ENCODE measurements at places on chromosomes 6 and 20.

DNA sequence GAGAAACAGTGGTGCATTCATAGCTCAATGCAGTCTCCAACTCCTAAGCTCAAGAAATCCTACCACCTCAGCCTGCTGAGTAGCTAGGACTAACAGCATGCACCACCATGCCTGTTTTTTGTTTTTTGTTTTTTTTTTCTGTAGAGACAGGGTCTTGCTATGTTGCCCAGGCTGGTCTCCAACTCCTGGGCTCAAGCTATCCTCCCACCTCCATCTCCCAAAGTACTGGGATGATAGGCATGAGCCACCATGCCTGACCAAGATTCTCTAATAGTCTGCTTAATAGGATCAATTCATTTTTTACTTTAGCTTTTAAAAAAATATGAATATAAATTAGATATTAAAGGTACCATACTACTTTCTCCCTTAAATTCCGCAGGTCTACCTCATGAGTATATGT lies 152.3 kb upstream of the BEND3 start:
- DNase-seq, result no peak

DNA sequence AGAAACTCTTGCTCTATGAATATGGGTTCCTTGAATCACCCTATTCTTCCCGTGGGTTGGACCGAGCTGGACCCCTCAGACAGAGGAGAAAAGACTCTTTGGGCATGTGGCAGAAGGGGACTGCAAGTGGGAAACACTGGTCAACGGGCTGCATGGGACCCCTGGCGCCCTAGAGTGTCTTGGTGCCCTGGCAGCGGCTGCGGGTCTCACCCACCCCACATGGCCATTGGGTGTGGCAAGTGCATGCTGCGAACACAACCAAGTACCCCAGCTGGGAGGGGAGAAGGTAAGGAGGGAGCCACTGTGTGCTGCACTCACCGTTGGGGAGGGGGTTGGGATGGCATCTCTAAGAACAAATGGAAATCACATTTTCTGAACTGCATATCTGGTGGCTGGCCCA lies 438.8 kb upstream of the EYS start:
- DNase-seq, result no peak

GRCh38 chr20:14556206-14556605 lies 218.8 kb upstream of the FLRT3 start:
- DNase-seq, result no peak

GRCh38 chr6:143539106-143539505 lies 27.6 kb upstream of the FUCA2 start:
- DNase-seq, result peak; percentile 61

DNA sequence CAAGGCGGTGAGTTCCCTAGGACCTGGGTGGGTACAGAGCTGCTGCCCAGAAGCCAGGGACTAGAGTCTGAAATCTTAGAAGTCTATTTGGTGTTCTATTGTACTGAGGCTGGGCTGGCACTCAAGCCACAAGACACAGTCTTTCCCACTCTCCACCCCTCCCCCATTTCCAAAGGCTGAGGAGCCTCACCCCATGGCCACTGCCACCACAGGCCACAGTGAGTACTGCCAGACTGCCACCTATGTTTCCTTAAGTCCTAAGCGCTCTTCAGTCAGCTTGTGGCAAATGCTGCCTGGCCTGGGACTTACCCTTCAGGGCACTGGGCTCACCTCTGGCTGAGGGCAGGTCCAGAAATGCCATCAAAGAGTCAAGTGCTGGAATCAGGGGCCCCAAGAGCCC lies 469.3 kb downstream of the HAO1 start:
- DNase-seq, result no peak

DNA sequence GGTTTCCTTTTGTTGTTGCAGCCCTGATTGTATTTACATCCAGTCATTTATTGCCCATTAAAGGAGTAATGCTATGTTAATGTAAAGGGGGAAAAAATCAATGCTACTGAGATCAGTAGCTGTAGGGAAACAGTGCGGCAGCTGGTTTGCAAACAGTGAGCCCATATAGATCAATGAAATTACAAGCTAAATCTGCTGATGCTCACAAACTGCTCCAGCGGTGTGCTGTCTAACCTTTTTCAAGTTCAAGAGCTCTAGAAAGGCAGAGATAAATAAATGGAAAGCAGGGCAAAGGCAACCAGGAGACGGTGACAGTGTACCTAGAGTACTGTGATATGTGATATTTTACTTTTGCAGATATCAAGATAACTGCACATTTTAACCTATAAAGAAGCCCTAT lies 449.0 kb upstream of the MMS22L start:
- DNase-seq, result no peak

GRCh38 chr6:22884456-22884855 lies 315.1 kb downstream of the HDGFL1 start:
- DNase-seq, result no peak

- no peak for DNase-seq
Observed at GRCh38 chr6:45626087-45626891, 248.6 kb upstream of the SUPT3H start.

- DNase-seq, result no peak
Observed at GRCh38 chr20:36925234-36925633, 26.3 kb downstream of the SAMHD1 start.

GRCh38 chr6:167762259-167762962 lies 64.3 kb upstream of the AFDN start:
- no peak for DNase-seq

GRCh38 chr6:117619178-117619577 lies 16.9 kb upstream of the GOPC start:
- no peak for DNase-seq

- DNase-seq, result no peak
Observed at GRCh38 chr6:55276745-55277530, 50.3 kb upstream of the GFRAL start.

- DNase-seq, result no peak
Observed at GRCh38 chr6:143612186-143612585, 65.6 kb upstream of the PHACTR2 start.

- no peak for DNase-seq
Observed at GRCh38 chr6:49072146-49072545, 390.9 kb downstream of the MMUT start.

DNA sequence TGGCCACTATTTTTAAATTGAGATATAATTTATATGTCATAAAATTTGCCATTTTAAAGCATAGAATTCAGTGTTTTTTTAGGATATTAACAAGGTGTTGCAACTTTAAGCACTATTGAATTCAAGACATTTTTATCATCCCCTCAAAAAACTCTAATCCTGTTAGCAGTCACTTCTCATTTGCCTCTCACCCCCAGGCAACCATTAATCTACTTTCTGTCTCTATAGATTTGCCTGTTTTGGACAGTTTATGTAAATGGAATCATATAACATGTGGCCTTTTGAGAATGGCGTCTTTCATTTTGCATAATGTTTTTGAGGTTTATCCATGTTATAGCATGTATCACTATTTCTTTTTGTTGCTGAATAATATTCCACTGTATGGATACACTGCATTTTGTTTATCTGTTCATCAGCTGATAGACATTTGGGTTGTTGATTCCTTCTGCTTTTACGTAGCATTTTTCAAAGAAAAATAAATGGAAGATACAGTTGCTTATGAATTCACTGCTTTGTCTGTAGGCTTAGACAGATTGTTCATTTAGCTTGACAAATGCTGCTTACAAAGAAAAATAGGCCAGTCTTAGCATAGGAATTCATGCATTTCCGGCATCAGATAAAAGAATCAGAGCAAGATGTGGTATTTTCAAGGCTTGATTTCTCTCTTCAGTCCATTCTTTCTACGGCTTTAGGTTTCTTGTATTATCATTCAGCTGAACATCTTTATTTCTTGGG lies 52.9 kb downstream of the STK4 start:
- no peak for DNase-seq

- DNase-seq, result no peak
Observed at GRCh38 chr20:33303595-33303994, 20.6 kb downstream of the BPIFB1 start.

- no peak for DNase-seq
Observed at GRCh38 chr6:33413241-33414120, 2.7 kb downstream of the PHF1 start.

- DNase-seq, result no peak
Observed at GRCh38 chr6:87364602-87365252, 20.1 kb downstream of the C6orf163 start.

- no peak for DNase-seq
Observed at GRCh38 chr6:41781366-41781730, 766 bp downstream of the PRICKLE4 start.

DNA sequence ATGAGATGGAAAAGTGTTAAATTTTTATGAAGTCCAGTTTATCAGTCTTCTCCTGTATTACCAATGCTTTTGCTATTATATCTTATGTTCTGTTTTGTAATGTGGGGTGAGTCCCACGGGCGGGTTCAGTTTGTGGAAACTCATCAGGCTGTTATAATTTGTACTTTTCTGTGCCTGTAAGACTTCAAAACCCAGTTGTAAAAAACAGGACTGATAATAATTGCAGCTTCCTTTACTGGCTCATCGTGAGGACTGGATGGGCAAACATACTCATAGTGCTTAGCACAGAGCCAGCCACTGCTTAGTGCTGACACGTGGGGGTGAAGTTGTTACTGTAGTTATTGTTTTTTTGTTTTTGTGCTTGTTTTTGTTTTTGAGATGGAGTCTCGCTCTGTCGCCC lies 45.6 kb downstream of the TGM2 start:
- no peak for DNase-seq

DNA sequence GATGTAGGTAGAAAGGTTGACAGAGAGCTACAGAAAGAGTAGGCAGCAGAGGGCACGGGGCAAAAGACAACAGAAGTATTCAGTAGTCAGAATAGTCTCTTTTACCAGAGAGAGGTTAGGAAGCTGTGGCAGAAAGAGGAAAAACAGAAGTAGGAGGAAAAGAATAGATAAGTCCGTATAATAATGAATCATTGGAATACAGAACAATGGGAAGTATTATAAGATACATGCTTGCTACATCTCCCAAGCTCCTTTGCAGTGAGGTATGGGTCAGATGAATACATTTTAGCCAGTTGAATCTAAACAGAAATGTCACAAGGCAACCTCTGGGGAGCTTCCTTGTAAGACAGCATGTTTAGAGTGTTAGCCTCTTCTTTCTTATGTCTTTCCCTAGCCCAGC lies 570.5 kb upstream of the CITED2 start:
- no peak for DNase-seq

GRCh38 chr6:78502386-78502887 lies 364.9 kb upstream of the IRAK1BP1 start:
- no peak for DNase-seq

- no peak for DNase-seq
Observed at GRCh38 chr6:118896339-118897136, 2.6 kb downstream of the ASF1A start.

DNA sequence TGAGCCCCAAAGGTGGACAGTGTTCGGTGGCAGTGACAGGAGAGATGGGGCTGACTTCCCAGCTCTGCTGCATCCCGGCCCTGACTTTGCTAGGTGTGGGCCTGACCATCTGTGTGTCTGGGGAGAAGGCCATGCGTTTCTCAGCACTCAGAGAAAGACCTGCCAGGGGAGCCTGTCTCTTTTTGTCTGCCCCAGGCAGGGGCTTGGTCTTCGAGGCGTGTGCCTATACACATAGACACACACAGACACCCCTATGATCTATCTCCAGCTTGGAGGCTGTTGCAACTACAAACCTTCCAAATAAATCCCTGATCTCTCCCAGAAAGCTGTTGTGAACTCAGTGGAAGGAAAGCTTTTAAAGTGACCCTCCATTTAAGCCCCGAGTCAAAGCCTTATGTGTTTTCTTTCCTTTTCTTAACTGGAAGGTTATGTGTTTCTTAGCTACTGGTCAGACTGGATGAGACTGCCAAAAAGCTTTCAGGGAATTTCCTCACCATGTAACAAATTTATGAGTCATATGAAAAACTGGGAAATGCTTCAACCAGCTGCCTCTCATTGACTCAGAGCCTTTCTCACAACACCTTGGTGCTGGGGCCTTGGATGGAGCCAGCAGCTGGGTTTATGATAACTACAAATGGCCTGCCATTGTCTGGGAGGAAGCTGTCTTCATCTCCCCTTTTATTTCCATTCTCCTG lies 102.6 kb downstream of the CDC5L start:
- DNase-seq, result no peak

DNA sequence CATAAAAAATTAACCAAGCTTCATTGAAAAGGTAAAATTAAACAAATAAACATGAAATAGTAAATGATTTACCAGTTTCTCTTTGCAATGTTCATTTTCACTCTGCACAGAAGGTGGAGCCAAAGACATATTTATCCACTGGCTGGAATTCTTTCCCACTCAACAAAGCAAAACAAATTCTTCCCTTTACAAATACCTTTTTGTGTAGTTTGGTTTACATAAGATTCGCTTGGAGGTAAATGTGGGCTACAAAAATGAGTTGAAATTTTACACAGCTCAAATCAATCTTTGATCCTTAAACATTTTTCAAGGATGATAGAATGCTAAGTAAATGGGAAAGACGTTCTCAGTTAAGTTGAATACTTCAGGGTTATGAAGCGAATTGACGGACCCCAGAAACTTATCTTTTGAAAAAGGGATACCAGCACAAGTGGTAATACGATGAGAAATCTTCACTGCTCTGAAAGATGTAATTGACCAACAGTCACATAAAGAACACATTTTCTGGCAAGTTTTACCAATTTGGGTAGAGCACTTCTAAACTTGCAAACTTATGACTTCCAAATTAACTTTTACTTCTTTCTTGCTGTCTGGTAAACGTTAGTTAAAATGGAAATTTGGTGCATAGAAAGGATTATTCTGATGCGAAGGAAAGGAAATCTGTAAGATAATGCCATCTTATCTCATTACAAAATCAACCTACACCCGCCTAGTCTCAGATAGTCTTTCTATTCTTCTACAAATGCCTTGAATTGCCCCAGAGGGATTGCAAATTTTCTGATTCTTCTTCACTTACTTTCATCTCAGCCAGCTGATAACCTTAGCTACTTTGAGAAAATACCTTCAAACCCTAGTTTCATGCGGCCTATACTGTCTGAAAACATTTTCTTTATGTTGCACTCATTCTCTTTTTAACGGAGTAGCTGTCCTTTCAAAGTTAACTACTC lies 4.7 kb upstream of the GJA1 start:
- DNase-seq, result no peak

- DNase-seq, result no peak
Observed at GRCh38 chr6:43386492-43386891, 17.0 kb upstream of the ZNF318 start.

DNA sequence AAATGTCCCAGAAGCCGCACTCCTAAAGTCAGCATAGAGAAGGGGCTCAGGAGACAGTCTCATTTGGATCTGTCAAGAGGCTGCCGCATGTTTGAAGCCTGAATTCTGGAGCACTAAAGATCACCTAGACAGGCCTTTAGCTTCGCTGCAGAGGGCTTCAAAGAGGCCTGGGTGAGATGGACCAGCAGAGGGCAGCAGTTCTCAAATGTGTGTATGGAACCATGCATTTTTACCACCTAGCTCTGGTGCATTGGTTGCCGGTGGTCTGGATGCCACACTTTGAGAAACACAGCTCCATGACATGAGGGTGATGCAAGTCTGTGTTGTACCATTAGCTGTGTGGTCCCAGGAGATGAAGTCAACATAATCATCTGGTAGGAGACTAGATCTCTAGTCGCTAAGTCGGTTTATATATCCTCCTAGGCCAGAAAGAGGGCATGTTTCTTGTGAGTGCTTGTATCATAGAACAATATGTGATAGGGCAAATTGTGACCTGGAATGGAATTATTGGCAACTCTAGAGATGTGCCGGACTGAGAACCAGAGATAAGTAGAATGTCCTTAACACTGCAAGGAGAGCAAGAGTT lies 64.8 kb downstream of the KIAA0319 start:
- peak; percentile 77 for DNase-seq

- no peak for DNase-seq
Observed at GRCh38 chr6:110042670-110043296, 64.7 kb downstream of the GPR6 start.

Data from CD4-positive, alpha-beta T cell (primary cell).